DMS153 (cell line): ENCODE measurements at places on chromosomes 2 and 18.

DNA sequence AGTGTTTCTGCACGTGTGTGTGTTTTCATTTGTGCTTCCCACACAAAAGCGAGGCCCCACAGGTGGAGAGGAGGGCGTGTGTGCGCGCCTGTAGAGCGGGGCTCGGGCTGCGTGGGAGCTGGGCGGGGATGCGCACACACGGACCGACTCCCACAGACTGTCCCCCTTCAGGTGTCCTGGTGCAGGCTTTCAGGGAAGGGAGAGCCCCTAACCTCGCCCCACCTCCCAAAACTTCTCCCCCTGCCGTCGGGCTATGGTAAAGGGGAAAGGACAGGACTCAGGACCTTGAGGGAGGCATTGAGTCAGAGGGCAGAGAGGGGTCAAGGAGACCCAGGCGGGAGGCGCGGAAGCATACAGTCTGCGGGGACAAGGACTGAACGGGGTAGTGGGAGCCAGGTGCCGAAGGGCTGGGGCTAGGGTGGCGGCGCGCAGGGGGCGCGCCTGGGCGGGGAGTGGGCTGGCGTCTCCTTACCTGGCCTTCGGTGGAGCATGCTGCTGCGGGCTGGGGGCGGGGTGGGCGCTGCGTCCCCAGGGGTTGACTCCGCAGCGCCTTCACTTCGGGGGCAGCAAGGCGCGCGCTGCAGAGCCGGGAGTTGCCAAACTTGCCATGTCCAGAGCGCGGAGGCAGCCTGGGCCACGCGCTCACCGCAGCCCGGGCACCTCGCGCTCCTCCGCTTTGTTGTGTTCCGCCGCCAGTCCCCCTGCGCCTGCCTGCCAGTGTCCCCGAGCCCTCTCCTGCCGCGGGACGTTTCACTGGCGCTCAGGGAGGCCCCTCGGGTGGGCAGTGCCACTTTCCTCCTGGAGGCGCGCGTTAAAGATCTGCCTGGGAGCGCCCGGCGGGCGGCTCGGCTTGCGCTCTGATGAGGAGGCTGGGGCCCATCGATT, 302.0 kb downstream of the NCKAP5 start:
- DNase-seq: no peak

DNA sequence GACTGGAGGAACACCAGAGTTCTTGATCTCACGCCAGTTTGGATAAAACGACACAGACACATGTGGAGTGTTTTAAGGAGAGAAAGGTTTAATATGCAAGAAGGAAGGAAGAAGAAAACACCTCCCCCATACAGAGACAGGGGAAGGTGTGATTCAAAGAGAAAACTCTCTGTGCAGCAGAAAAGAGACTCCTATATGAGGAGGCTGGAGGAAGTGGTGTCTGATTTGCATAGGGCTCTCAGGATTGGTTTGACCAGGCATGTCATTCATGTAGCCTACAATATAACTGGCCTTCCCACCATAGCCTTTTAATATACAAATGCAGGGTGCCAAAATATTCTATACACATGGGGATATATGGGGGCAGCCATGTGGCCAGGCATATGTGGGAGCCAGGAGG, 1386.5 kb downstream of the RPIA start:
- no peak for DNase-seq

DNA sequence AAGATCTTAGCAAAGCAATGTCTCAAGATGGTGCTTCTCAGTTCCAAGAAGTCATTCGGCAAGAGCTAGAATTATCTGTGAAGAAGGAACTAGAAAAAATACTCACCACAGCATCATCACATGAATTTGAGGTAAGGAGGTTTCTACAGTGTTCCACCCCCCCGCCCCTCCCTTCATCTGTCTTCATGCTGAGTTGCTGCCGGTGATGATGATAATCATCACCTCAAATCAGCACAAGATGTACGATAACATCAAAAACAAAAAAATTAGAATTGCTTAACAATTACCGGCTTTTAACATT, 14.6 kb downstream of the UGP2 start:
- DNase-seq: no peak

DNA sequence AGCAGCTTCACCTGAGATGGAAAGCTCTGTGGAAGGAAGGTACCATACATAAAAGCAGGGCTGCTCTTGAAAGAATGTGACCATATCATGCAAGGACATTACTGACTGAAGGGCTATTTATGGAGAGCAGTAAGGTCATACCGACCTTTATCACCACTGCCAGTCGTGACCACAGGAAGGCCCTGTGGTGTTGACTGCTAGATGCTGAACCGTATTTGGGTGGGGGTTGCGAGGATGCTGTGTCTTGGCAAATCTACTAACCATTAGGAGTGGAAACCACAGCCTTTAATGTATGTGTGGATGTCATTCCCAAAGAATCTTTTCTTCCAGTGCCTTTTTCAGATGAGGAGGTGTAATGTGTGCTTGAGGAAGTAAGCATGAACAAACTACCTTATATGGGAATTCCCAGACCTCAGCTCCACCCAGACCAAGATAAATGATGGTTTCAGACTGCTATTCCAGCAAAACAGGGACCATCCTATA, 60.8 kb downstream of the LIMS1 start:
- DNase-seq: no peak

DNA sequence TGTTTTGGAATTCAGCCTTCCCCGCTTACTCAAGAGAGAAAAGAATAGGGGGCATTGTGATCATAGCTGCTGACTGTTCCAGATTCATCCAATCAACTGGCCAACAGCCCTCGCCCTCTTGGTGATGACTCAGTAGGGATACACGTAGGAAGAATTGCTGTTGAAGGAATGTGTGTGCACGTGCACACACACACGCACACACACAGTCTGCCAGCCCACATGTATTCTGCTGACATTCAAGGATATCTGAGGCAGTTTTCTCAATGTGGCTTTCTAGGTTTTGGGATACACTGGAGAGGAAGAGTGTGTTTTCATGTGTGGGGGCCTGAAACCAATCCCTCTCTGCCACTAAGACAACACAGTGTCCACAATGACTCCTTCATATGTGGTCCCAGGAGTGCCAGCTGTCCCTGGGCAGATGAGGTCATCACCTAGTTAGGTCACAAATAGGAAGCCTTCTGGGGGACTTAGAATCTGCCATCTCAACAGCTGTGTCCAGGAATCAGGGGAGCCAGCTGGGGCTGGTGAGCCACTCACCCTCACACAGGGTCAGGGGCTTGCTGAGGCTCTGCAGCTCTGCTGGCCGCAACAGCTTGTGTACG, 352.6 kb downstream of the SS18 start:
- no peak for DNase-seq

DNA sequence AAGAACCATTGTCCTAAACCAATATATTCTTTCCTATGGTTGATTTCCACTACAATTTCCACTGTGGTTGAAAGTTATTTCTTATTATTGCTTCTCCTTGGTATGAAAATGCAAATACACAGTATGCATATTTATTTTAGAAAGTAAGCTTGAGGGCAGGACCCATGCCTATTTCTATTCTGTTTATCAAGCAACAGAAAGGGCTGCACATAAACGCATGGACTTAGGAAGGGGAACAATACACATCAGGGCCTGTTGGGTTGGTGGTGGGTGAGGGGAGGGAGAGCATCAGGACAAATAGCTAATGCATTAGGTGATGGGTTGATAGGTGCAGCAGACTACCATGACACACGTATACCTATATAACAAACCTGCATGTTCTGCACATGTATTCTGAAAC, 20.7 kb downstream of the SLC4A3 start:
- DNase-seq: no peak

GRCh38 chr2:95052804-95053479, 27.4 kb downstream of the MAL start:
- DNase-seq: no peak

DNA sequence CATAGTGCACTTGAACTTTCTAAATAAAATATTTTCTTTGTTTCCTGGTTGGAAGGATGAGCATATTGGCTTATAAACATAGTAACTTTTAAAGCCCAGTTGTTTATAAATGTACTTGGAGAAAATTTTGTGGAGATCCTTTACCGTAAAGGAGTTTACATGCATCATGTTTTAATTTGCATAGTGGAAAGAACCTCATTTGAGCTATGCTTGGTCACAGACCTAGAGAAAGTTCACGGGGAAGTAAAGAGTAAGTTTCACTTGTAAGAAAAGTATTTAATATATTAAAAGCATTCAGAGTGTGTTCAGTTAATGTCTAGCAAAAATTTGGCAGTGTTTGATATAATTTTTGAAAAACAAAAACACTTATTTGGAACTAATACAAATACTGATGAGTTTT, 45.3 kb downstream of the PIKFYVE start:
- no peak for DNase-seq

GRCh38 chr2:197176522-197176921, 134.1 kb downstream of the ANKRD44 start:
- no peak for DNase-seq

GRCh38 chr18:64416990-64417389, 268.1 kb upstream of the LINC00305 start:
- no peak for DNase-seq

GRCh38 chr2:23564615-23564960, 179.6 kb downstream of the KLHL29 start:
- DNase-seq: no peak

DNA sequence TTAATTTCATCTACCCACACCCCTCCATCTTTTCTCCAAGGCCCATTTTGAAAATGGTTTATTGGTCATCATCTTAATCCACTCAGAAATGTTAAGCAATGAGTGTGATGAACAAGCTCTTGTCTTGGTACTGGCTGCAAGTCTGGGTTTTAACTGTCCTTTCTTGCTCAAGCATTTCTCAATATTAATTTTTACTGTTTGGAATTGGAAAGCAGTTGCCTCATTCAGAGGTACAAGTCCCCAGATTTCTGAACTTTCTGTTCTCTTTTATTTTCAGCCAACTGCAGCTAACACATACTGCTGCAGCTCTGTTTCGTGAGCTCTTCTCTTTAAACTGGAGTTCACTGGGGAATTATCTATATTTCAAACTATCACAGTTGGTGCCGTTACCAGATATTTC, 99.4 kb upstream of the TEX51 start:
- no peak for DNase-seq

DNA sequence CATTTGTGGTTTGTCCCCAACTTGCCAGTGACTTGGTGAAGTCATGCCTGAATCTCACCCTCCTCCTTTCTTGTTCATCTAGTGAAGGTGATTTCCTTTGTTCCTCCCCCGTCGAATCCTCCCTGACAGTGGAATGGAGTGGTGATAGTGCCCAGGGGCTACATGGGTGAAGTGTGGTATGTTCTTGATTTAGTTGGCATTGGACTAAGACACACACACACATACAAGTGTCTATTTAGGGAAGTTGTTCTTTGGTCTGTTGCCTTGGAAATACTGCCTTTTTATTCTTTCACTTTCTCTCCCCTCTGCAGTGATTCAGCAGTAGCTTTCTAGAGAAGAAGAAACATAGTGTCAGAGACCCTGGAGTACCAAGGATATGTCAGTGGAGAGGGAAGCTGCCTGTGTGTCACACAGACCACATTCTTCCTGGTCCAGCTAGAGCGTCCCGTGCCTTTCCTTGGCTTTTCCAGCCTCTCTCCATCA, 10.9 kb downstream of the INPP4A start:
- no peak for DNase-seq

DNA sequence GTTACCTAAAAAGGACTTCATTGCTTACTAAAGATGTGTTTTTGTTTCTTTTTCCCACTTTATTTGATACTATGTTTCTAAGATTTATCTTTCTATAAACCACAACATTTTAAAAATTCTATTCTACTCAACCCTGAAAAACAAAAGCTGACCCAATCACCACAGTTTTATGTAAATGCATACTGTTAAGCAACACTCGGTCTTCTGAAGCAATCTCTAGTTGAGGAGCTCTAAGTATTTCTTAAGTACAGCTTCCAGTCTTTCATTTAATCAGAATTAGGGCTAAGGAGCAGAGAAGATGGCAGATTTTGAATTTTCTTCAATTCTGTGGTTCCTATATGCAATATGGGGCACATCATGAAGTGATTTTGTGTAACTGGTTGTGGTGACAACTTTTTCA, 72.2 kb upstream of the SLC4A10 start:
- DNase-seq: no peak

GRCh38 chr2:231241755-231242507, 43.5 kb downstream of the ARMC9 start:
- DNase-seq: no peak

- no peak for DNase-seq
These were observed 21.0 kb downstream of the MYO1B start for GRCh38 chr2:191266201-191266600.

- no peak for DNase-seq
These were observed 75.7 kb upstream of the DAPL1 start for GRCh38 chr2:158719403-158719802.

DNA sequence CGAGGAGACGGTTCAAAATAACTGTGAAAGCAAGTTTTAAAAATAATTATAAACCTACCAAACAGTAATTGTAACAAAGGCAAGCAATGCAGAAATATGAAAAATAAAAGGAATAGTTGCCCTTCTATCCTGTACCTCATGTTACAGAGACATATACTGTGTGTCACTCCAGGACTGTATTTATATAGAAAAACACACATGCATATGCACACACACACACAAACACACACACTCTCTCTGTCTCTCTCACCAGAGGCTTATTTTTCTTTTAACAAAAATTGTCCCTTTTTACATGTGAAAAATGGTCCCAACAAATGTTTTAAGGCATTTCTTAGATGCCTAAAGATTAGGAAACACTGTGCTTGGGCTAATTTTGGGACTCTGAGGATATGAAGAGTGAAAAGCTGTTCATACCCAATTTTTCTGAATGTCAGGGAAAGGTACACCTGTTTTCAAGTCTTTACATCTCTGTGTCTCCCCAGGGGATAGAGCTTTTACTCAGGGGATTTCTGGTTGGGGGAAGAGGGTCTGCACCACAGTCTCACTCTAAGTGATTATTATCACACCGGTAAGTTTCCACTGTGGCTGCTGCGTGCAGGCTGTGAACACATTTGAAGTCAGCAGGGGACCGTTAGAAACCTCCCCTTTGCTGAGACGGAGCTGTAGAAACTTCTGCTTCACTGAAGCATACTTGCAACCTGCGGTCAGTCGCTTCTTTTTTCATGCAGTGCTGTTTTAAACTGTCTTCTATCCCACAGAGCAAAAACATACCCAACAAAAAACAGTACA, 51.4 kb upstream of the SPAG16 start:
- DNase-seq: no peak

DNA sequence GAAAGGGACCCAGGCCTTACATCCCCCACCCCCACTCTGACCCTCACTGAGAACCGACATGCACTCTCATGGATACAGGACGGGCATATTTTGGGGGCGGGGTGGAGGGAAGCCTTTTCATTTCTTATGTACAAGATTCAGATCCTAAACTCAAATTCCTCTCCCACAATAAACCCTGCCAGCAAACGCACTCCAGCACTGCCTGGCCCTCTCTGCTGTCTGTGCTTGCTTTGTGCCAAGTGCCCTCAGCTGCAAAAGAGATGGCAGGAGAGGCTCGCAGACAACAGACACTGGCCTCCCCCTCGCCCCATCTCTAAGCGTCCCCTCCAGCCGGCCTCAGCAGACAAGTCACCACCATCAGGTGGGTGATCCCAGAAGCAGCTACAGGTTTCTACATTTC, 42.4 kb downstream of the FAM168B start:
- no peak for DNase-seq

DNA sequence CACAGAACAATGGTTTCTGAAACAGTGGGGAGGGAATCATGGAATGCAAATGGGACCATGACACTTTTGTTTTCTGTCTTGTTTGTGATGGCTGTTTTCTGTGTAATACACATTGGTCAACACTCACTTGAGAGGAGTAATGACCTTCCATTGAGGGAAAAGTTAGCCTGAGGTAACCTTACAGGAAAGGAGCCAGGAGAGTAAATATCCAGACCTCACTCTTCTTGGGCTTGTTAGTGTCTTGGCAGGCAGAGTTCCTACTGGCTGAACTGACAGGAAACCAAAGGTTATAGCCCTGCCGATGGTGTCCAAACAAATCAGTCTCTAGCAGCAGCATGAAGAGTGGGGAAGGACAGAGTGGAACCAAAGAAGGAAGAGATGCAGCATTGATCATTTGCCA, 17.2 kb upstream of the RPRM start:
- DNase-seq: no peak
